MV-4-11 (cell line): ENCODE measurements at places on chromosomes 2 and 18.
A peak's percentile ranks its signal among the peaks of the same experiment; 100 is the strongest.

DNA sequence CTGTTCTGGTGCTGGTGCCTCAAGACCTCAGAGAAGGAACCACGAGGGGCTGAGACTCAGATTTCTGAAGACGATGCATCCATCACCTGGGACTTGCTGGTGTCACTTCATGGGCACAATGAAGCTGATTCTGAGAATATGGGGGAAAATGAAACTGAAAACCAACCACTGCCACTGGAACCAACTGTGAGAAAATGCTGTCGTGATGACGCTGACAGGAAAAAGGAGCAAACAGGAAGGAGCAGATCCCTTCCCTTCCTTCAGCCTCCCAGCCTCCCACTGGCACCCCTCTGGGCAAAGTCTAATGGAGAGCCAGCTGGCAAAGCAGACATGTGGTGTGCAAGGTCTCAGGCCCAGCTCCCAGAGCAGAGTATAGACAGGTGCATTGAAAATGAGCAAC is 109.7 kb downstream of the FOXI3 start:
- no peak for DNase-seq

GRCh38 chr2:170213651-170214050 is 35.7 kb downstream of the MYO3B start:
- no peak for DNase-seq

DNA sequence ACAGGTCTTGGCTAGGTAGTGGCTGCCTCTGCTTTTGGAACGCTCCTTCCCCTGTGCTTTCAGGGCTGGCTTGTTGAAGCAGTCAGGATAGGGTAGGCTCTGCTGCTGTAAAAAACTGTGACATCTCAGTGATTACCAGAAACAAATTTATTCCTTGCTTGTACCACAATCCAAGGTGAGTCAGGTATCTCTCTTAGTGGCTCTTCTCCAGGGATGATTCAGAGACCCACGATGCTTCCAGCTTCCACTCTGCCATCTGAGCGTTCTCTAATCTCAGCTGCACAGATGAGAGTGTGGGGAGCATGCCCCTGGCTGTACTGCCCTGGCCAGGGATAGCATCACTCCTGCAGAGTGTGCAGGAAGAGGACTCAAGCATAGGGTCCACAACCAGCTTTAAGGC is 174.9 kb downstream of the VAPA start:
- DNase-seq: no peak

- peak; percentile 24 for DNase-seq
Observed at GRCh38 chr2:209334188-209335017, 89.4 kb upstream of the MAP2 start.

GRCh38 chr2:105739426-105739825 is 5.3 kb upstream of the NCK2 start:
- DNase-seq: no peak

- no peak for DNase-seq
Observed at GRCh38 chr18:13242797-13243196, 24.2 kb downstream of the LDLRAD4 start.

- no peak for DNase-seq
Observed at GRCh38 chr2:206989311-206989710, 50.0 kb downstream of the CPO start.

DNA sequence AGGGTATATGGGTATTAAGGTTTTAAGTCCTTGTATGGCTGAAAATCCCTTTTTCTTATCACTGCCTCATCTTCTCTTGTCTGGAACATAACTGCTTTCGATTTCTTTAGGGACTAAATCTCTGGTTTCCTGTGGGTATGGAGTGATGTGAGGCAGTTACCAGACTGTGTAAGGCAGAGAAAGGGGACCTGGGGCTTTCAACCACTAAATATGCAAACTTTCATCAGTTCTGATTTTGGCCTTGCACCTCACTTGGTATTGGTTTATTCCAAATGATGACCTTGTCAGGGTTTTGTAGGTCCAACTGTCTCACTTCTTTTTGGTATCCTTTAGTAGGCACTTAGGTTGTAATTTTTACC is 9.3 kb downstream of the MAP4K4 start:
- DNase-seq: peak; percentile 37

DNA sequence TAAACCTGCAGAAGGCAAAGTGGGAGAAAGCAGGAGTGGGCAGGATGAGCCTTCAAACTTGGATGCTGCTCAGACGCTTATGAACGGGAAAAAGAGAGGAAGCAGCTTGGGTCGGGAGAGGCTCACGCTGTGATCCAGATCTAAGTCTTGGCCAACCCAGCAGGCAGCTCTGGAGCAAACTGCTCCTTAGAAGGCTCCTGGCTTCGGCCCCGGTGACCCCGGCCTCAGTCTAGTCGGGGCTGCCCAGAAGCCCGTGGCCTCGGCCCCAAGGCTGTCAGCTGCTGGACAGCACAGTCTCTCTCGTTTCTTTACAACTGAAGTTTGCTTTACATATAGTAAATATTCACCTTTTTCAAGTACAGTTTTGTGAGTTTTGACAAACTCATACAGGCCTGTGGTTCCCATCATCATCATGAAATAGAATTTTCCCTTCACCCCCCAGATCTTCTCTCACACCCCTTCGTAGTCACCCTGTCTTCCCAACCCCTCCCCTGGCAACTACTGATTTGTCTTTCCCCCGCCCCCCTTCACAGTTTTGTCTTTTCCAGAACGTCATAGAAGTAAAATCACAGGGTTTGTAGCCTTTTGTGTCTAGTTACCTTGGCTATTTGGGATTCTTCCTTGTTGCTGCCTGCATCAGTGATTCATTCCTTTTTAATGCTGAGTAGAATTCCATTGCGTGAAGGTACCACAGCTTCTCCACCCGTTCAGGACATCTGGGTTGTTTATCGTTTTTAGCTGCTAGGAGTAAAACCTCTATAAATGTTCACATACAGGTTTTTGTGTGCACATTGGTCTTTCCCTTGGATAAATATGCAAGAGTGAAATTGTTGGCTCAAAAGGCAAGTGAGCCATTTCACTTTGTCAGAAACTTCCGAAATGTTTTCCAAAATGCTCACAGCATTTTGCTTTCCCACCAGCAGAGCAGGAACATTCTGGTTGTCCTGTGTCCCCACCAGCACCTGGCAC is 35.1 kb downstream of the MYO7B start:
- no peak for DNase-seq

- DNase-seq: no peak
Observed at GRCh38 chr2:239720361-239721360, 304.5 kb downstream of the NDUFA10 start.

DNA sequence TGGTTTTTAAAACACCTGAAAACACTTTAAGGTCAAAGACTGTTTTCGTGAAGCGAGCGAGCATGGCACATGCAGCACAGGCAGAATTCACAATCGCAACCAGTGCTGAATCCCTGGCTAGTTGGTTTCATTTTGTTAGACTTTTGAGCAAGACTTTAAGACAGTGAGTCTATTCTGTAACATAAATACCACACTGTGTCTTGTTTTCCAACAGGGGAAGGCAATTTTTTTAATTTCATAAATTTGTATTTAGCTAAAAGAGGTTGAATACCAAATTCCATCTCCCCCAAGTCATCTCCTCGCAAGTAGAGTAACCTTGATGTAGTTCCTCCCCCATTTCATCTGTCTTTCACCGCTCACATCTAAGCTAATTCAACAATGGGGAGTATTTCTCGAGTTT is 1.4 kb downstream of the CERKL start:
- DNase-seq: no peak

DNA sequence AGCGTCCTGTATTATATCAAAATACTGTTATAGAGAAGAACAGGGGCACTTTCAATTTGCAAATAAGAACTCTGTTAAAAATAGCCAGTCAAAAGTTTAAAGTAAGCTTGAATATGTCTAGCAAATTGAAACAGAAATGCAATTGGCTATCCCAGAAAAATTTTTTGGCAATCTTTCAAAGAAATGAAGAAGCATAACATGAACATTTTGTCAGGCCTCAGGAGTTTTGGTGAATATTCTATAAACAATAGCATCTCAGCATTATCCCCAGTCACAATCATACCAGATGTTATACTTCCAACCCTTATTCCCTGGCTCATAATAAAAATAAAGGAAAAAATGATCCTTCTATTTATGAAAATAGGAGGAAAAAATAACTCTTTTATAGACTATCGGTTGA is 252.4 kb downstream of the GRB14 start:
- no peak for DNase-seq
